ENCODE measurements at places on chromosomes 13 and 19.

DNA sequence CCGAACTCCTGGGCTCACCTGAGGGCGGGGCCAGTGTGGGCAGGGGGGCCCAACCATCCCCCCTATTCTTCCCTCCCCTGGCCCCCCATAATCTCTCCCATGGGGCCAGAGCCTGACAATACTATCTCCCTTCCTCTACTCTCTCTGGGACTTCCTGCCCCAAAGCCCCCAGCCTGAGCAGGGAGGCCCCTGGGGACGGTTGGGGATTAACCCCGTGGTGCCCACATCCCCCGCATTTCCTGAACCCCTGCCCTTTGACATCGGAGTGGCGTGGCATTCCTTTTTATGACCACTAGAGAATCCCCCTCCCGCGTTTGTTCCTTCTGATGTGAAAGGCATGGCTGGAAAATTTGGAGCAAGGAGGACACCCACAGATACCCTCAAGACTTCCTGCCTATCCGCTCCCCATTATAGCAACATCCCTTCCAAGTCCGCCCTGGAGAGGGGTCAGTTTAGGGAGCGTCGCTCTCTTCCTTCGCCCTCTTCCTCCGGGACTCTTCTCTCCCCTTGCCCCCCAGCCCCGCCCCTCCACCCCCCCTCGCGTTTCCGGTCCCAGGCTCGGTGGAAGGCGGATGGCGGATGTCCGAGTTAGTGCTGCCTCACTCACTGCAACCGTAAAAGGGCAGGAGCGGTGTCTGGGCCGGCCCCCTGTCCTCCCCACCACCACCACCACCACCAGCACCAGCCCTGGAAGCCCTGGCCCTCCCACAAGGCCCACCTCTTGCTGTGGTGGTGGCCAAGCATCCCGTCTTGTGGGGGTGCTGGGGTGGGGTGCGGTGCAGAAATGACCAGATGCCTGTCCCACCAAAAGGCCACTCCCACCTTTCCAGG lies 1.8 kb downstream of the VASP start:
- peak; percentile 14 for DNase-seq

DNA sequence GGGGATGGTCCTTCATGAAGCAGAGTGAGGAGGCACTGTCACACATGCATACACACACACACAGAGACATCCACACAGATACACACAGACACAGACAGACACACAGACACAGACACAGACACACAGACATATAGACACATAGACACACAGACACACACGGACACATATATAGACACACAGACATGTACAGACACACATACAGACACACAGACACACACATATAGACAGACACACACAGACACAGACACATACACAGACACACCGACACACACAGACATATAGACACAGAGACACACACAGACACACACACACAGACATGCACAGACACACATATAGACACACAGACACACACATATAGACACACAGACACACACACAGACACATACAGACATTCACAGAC lies 173.9 kb downstream of the URI1 start:
- no peak for DNase-seq

DNA sequence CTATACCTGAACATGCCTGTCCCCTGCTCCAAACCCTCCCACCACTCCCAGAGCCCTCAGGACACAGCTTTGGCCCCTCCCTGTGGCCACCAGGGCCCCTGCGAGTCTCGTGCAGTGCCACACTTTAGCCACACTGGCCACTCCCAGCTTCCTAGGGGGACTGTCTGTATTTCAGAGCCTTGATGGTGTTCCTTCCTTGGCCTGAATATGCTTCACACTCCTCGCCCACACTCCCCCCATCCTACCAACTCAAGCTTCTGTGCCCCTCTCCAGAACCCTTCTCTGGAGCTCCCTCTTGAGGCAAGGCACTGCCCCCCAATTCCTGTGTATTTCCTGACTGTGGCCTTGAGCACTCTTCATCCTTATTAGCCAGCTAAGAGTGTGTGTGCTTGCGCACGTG lies 80.2 kb downstream of the DPF1 start:
- DNase-seq = no peak

GRCh38 chr19:21483589-21484170 lies 21.7 kb upstream of the ZNF429 start:
- no peak for DNase-seq

GRCh38 chr19:42412661-42413076 lies 14.5 kb downstream of the LIPE start:
- no peak for DNase-seq

GRCh38 chr13:28540612-28541011 lies 45.7 kb upstream of the FLT1 start:
- DNase-seq = no peak

DNA sequence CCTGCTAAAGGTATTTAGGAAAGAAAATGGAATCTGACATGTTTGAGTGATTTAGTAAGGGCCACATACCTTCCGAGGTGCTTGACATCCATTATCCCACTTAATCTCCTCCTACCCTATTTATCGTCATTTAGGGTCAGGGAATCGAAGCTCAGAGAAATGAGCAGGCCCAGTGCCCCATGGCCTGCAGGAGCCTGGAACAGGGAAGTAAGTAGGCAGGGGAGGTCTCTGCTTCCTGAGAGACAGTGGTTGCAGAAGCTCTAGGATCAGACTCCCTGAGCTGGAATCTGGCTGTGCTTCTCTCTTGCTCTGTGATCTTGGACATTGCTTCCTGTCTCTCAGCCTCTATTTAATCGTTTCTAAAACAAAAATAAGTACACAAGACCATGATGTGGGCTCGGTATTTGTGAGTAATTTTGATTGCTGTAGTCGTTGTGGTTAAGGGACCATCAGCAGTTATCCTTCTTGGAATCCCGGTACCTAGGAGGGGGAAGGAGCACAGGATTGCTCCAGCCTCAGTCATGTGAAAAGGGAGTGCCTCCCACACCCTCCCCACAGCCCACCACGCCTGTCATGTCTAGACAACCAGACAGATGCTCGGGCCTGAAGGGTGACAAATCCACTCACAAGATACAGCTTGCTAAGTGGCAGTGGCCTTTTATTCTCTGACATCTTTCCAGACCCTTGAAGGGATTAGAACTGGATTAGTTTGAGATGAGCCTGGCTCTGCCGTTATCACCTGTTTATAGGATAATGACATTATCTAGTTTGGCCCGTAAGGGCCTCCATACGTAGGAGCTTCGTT lies 169.2 kb upstream of the TSHZ3 start:
- DNase-seq = no peak

GRCh38 chr19:51771376-51772130 lies 10.6 kb downstream of the FPR2 start:
- DNase-seq = no peak

DNA sequence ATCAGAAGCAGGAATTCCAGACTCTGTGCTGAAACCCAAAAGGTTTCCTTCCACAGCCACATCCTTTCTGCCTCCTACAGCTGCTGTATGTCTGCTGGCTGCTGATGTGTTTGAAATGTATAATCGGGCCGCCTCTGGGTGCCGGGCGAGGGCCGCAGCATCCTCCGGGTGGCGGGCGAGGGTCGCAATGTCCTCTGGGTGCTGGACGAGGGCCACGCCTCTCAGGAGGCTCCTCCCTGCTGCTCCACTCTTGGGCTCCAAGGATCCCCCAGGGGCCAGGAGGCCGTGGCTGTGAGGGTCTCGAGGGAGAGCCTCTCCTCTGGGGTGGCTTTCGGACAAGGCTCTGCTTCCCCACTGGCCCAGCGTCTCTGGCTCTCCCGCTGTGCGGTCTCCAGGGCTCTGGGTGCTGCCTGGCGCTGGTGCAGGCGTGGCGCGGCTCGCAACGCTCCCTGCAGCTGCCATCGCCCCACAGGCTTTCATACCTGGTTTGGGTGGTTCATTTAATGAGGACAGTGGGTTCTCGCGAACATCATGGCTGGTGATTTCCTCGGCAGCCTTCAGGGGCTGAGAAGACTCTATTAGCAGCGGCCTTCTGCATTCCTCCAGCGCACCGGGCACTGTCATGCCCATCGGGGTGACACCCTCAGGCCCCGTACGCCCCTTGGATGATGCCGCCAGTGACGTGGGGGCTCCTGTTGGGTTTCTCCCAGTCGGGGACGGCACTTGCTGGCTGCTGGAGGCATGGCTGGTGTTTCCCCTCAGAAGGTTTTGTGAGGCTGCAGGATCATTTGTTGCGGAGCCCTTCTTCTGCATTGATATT lies 41.8 kb upstream of the GRTP1 start:
- DNase-seq = peak; percentile 36

DNA sequence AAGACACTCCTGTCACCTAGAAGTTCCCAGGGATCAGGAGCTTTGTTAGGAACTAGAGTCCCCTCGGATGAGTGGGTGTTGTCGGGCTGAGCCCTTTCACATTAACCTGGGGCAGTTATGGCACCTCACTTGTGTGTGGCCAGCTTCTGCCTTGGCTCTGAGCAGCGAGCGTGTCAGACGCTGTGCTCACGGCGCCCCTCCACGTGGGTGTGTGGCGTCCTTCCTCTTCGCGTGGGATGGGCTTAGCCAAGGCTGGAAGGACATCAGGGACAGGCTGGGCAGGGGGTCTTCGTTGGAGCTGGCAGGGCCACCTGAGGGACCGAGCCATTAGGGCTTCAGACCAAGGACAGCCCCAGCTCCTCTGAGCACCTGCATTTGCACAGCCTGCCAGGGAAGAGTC lies 23.4 kb downstream of the DOT1L start:
- DNase-seq = no peak

- DNase-seq = no peak
Observed at GRCh38 chr19:35164418-35164817, 9.9 kb downstream of the FXYD5 start.

DNA sequence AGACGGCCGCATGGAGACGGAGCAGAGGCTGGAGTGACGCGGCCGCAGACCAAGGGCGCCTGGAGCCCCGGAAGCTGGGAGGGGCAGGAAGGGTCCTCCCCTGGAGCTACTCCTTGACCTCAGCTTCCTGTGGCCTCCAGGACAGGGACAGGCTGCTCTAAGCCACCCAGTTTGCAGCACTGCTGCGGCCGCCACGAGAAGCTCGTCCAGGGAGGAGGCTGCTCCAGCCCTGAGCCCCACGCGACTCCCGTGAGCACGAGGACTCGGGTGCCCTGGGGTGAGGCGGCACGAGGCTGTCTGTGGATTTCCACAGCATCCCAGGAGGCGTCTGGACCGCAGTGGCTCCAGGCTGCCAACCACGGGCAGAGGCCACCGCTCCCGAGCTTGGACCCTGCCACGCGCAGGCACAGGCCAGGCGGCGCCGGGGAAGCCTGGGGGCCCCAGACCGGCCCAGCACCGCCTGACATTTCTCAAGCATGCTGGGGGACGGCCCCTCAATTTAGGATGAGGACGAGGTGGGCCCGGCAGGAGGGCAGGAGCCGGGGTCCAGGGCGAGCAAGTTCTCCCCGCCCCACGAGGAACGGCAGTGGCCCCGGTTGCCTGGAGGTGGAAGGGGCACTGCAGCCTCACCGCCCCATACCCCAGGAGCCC lies 10.7 kb downstream of the SBNO2 start:
- DNase-seq = no peak

- peak; percentile 91 for DNase-seq
Observed at GRCh38 chr19:1252821-1253513, 4.6 kb downstream of the MIDN start.

All from NCI-H2081 (cell line).